Renal cortical epithelial cell (primary cell): ENCODE measurements at places on chromosomes 4 and X. TPM values are rescaled to one million over a fixed set of nuclear protein-coding genes. Genes with fewer than 3 reads are reported as not detected.

GRCh38 chrX:16920075-16920474, 26.4 kb upstream of the REPS2 start:
- peak; percentile 9 for DNase-seq

GRCh38 chrX:131987252-131987651, 35.9 kb upstream of the STK26 start:
- DNase-seq, result no peak

DNA sequence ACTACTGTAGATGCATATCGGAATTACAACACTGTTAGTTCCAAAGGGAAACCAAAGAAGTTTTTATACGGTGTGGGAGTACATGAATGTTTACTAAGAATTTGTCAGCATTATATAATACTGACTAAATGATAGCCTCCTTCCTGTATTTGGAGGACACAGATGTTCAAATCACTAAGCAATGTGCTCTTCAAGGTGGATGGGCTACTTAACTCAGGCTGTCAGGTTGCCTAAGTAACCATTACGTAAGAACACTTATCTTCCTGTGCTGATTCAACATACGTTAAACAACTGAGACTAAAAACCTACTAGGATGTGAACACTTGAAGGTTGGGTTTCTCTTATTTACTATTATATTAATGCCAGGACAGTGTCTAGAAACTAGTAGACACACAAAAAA, 81.9 kb upstream of the HPGD start:
- DNase-seq, result peak; percentile 44

Gene YIPF7
- not detected in 2 replicates for total RNA-seq

GRCh38 chr4:174198828-174199227, 84.6 kb downstream of the FBXO8 start:
- DNase-seq, result no peak

- DNase-seq, result no peak
Measured at GRCh38 chr4:182065255-182065654, 177.9 kb upstream of the TENM3 start.

GRCh38 chr4:78758085-78758484, 18.1 kb upstream of the BMP2K start:
- no peak for DNase-seq

- DNase-seq, result no peak
Measured at GRCh38 chr4:41819621-41820020, 71.1 kb upstream of the PHOX2B start.

GRCh38 chrX:25810202-25810601, 327.9 kb upstream of the MAGEB18 start:
- peak; percentile 12 for DNase-seq

Gene RHOXF1
- total RNA-seq, result not detected in 2 replicates

DNA sequence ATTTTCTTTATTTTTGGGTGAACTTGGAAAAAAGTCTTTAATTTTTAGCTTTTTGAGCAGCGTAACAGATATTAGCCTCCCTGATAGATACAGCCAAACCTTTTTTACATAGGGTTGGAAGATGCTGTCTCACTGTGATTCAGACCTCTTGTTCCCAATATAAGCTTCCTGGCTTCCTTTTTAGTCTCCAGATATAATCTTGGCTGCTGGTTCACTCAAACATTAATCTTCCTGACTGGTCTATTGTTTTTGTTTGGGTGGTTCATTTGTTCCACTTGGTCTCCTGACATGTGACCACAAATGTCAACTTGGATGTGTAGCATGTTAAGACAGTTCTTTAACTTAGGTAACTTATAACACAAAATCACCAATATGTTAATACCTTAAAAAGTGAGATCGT, 23.0 kb downstream of the RPA4 start:
- peak; percentile 35 for DNase-seq

DNA sequence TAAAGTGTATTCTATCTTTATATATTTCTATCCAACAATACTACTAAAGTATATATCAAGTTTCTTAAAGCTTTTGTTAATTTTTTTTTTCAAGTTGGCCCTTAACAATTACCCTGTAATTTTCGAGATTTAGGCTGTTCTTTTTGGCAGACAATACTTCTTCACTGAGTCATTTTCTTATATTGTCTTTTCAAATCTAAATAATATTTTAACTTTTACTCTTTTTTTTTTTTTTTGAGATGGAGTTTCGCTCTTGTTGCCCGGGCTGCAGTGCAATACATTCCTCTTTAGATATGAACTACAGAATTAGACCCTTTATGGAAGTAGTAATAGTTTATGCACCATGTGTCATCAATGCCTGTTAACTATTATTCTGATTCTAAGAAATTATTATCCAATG, 120.7 kb downstream of the GLRA3 start:
- DNase-seq, result no peak

Gene EBP
- total RNA-seq, result 19.8 and 203 TPM in 2 replicates

GRCh38 chr4:4986841-4987240, 32.4 kb downstream of the CYTL1 start:
- DNase-seq, result peak; percentile 2

GRCh38 chr4:141402712-141403111, 182.0 kb downstream of the ZNF330 start:
- no peak for DNase-seq

Gene TMLHE
- 14.2 and 22.8 TPM in 2 replicates for total RNA-seq

GRCh38 chr4:157291071-157291470, 70.5 kb downstream of the GRIA2 start:
- DNase-seq, result peak; percentile 19
